ENCODE measurements at places on chromosomes 2 and 18.

DNA sequence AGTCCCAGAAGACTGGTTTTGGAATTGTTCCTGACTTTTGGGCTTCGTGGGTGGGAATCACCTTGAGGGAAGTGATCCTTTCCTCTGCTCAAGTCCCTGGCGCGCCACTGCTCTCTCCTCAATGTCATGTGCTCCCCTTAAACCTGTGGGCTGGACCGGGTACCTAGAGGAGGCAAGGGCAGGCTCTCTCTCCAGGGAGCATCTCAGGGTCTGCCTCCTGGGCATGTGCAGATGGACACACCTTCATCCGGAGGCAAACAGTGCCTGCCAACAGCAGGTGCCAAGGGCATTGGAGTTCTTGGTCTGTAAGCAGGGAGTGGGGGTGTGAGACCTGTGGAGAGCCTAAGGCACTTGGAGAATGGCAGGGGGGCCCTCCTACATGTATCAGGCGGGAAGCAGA lies 142.6 kb downstream of the INHBB start:
- DNase-seq: no peak

GRCh38 chr2:56382466-56382865 lies 198.7 kb downstream of the CCDC85A start:
- DNase-seq: no peak

- DNase-seq: no peak
Observed at GRCh38 chr18:75214766-75215510, 4.3 kb downstream of the TSHZ1 start.

DNA sequence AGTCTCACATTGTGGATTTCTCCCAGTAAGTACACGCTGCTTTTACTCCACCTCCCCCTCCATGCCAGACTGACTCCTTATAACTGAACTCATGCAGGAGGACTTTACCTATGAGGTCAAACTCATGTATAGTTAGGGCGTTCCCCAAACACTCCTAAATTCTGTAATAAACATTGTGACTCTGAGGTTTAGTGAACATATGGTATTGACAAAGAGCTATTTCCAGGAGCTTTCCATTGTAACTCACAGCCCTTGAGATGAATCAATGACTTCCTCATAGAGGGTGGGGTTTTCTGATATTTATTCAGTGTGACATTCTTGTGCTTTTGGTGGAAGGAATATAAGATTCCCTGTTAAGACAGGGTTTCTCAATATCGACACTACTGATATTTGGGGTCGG lies 337.4 kb upstream of the SLC14A2 start:
- no peak for DNase-seq

GRCh38 chr2:219571311-219572236 lies at the start of gene OBSL1:
OBSL1 (minus strand) TSS chr2:219571539; CDS start chr2:219571232, 307 bp downstream.
- DNase-seq: no peak

GRCh38 chr2:240146627-240147278 lies 6.3 kb upstream of the OTOS start:
- no peak for DNase-seq

DNA sequence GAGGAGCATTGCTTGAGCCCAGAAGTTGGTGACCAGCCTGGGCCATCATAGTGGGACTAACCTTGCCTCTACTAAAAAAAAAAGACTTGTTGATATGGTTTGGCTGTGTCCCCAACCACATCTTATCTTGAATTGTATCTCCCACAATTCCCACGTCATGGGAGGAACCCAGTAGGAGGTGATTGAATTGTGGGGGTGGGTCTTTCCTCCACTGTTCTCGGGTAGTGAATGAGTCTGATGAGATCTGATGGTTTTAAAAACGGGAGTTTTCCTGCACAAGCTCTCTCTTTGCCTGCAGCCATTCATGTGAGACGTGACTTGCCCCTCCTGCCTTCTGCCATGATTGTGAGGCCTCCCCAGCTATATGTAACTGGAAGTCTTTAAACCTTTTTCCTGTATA lies 47.0 kb downstream of the PROC start:
- no peak for DNase-seq

GRCh38 chr2:222440673-222441422 lies 16.5 kb downstream of the SGPP2 start:
- DNase-seq: no peak

DNA sequence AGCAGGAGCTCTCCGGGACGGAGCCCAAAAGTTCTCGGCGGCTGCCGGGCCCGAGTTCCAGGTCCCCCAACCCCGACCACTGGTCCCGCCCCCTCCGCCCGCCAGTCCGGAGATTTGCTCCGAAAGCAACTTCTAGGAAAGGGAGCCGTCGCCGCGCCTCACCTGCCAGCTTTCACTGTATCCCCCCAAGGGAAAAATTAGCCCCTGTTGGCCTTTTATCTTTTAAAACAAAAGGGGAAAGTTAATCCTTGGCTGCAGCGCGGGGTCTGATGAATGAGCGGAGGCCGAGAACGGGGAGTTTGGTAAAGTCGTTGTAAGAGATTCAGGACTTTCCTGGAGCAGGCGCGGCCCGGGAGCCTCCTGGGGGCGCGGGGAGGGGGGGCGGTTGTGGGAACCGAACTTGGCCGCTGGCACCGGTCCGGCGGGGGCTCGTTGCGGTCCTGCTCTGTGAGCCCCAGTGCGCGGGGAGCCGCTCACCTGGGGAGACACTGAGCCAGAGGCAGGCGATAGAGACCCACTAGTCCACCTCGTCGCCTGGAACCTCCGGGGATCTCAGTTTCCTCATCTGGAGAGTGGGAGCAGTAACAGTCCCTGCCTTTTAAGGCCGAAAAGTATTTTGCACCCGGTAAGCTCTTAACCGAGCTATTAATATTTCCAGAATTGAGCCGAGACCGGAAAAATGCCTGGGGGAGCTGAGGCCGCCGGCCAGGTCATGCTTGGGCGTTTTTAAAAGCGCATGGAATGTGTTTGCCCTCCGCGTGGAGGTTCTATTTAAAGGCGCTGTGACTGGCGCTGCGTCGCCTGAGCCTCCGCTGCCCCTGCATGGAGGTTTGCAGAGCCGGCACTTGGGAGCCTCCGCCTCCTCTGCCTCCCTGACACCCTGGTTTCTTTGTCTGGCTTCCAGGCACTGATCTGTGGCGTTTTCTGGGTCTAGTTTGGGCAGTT lies 1.1 kb downstream of the EFHD1 start:
- DNase-seq: no peak

DNA sequence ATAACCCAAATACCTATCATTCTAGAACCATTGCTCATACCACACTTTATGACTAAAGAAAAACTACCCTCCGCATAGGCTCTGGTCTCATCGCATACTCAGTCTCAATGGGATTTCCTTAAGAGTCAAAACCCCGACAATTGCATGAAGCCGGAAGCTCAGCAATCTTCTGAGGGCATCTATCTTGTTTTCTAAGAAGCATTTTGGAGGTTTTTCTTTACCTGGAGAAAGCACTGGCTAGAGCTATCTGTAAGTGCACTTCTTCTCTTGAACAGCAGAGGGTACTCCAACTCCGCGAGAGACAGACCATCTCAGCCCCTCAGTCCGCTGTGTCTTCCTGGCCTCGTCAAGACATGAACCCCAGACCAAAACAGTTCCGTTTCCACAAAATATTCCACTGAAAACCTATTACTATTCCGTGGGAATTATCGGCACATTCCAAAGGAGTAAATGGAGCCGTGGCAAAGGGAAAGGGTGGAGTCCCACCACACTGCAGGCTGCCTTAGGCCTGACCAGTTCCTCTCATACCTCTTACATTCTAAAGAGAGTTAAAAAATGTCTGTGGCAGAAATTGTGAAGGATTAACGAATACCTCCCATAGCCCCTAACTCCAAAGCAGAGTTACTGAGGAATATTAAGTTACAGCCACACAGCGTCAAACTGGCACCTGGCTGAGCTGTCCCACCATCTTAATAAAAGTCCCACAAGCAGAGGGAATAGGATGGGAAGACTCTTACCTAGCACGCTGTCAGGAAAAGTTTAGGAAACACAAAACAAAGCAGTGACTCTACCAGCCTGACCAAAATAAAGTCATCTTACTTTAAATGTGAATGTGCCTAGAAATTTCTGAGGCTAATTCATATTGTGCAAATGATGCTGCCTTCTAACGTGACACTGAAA lies 325.6 kb upstream of the VRK2 start:
- DNase-seq: no peak

DNA sequence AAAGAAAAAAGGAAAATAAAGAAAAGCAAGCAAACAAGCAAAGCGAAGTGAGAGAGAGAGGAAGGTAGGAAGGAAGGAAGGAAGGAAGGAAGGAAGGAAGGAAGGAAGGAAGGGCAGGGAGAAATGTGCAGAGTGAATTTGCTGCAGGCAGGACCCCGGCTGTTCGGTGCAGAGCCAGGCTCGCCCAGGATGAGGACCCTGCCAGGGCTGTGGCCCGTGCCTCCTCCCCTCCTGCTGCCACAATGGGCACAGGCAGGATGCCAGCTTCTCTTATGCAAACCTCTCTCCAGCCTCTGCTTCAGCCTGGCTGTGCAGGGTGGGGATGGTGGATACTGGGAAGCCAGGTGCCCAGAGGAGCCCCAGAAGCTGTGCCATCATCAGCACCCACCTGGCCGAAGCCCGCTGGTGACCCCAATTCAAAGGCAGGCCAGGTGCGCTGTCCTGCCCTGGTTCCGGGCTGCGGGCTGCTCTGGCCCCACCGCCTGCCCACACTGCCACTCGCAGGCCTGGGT lies 3.2 kb downstream of the GPR17 start:
- DNase-seq: no peak

GRCh38 chr2:85734015-85734414 lies 19.8 kb upstream of the ATOH8 start:
- no peak for DNase-seq

GRCh38 chr2:172000696-172001361 lies 1.1 kb downstream of the METAP1D start:
- no peak for DNase-seq

GRCh38 chr2:136497709-136498108 lies 267.6 kb upstream of the THSD7B start:
- DNase-seq: no peak

- DNase-seq: no peak
Observed at GRCh38 chr2:171271971-171272436, 111.3 kb upstream of the TLK1 start.

- no peak for DNase-seq
Observed at GRCh38 chr2:47336259-47337238, 66.4 kb upstream of the MSH2 start.

DNA sequence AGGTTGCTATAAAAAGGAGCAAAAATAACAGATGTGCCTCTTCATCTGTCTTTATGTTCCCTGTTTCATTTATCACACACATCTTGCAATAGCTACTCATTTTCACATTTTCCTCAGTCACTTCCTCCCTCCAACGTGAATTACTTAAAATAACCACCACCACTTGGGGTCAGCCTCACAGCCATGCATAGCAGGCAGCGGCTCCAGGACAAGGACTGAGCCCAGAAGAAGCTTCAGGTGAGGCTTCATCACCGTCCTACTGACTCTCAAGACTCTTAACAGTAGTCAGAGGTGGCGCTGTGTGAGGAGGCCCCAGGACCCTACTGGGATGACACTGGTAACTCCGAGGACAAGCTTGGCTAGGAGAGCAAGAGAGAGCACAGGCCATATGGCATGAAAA lies 15.5 kb upstream of the ST8SIA5 start:
- no peak for DNase-seq

DNA sequence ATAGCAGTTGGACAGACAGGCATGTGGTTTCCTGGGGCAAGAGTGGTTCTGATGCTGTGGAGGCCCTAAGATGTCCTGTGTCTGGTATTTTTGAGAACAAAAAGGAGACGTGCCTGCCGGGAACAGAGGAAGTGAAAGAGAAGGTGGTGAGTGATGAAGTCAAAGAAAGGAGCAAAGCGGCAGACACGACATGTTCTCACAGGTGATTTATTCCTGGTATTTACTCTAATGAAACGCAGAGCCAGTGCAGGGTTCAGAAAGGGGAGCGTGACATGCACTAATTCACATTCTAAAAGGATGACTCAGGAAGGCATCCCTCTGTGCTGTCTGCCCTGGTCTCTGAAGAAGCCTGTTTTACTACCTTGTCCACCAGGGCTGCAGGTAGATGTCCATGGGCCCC lies 211.0 kb downstream of the KCNE4 start:
- no peak for DNase-seq

GRCh38 chr18:51053814-51054213 lies 23.8 kb downstream of the SMAD4 start:
- DNase-seq: no peak

DNA sequence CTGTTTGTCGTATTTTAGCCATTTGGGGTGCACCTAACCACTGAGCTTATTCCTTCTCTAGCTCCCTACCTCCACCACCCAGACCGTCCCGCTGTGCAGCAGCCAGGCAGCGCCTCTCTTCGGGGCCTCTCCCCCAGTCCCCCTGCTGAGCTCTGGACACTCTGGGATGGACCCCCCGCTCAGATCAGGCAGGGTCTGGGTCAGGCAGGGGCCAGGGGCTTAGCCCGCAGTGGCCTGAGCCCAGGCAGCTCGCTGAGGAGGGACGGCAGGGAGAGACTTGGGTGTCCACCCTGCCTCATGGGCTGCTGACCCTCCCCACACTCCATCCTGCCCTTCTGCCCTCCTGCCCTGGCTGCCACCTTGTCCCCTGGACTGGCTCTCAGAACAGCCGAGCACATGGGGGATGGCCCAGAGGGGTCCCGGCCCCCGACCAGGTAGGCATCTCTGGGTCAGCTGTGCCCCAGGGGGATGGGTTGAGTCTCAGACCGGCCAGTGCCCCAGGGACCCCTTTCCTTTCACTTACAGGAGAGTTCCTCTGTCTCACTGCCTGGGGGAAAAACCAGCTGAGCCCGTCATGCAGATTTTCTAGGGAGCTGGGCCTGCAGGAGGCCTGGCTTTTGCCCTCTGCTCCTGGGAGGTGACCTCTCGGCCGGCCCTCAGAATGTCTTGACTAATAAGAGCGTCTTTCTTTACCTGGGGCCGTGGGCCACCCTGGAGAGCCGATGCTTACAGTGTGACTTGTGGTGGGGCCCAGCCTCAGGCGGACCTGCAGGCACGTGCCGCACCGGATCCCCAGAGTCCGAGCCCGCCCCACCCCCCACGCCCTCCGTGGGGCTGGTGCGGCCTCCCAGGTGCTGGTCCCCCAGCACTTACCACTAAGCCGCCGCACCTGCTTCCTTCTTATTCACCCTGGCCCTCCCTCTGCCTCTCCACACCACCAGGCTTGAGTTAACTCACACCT lies 22.8 kb upstream of the PXDN start:
- DNase-seq: no peak

- no peak for DNase-seq
Observed at GRCh38 chr2:38407111-38407682, 30.1 kb upstream of the ATL2 start.

DNA sequence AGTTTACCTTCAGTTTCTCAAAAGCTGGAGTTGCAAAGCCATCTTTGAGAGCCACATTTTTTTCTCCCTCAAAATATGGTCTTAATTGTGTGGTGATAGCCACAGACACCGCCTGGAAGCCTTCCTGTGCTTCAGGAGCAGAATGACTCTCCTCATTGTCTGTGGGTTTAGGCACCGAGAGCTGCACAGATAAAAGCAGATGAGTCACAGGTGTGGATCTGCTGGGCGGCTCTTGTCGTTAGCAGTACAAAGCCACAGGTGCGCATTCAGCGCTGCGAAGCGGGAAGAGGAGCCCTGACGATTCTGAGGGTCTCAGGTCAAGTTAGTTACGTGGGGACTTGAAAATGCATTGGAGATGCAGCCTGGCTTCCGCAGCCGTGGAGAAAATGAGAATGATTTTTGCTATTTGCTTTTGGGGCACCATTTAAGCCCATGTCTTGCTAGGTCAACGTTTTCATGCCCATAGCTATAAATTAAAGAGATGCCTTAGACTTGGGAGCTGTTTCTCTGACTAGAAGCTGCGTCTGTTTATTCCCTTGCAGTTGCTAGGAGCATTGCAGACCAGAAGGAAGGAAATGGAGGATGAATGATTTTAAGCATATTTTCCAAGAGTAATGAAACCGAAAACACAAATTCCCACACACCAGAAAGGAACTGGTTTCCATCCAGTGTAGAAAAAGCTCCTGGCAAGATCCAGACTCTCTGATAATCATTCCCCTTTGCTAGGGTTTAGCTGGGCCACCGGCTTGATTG lies 51.5 kb downstream of the KLHL29 start:
- no peak for DNase-seq
